ENCODE measurements at places on chromosomes 16 and 17.

DNA sequence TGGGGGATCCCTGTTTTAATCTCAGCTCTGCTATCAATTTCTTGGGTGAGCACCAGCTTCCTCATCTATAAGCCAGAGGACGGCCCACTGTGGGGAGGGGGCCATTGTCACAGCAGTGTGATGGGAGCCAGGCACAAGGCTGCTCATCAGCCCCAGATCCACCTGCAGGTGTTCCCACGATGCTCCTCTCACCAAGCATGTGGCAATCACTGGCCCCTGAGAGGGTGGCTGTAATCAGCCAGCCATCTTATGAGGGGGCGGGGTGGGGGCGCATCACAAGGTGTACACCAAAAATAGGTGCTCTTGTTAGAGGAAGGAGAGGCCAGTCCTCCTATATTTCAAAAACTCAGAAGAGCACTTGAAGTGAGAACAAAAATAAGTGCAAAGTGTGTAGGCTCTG lies 31.2 kb downstream of the HNF1B start:
- DNase-seq: no peak

DNA sequence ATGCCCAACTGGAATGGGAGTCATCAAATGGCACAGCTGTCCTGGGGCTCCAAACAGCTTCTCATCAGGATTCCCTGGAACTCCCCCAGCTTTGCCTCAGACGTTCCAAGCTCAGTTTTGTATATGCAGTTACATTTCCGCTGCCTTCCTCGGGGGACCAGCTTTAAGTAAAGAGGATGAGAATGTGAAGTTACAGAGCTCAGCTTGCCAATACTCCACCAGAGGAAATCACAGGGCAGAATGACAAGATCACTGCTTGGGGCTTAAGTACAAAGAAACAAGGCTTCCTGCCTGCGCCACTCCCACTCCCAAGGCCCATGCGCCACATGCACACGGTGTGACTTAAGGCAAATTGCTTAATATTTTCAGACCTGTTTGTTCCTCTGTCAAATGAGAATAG lies 272.4 kb upstream of the CDH11 start:
- DNase-seq: no peak

DNA sequence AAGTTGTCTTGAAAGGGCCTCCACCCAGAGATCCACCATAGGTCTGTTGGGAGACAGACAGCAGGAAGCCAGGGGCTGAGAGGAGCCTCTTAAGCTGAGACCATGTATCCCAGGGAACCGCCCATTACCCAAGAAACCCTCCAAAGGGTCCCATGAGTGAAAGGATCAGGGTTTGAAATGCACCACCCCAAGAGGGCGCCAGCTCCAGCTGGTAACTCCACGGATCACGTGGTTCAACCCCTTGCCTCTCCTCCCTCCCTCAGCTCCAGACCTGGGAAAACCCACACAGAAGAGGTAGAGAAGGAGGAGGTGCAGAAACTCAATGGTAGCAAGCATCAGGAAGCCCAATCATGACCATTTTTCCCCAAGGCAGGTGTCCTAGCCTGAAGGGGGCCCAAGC lies 148.7 kb downstream of the AIPL1 start:
- DNase-seq: no peak

- DNase-seq: no peak
Measured at GRCh38 chr16:60914334-60914733, 1121.9 kb downstream of the CDH8 start.

GRCh38 chr17:67636834-67637520 lies 80.8 kb upstream of the NOL11 start:
- DNase-seq: no peak

- DNase-seq: no peak
Measured at GRCh38 chr17:33523577-33523981, 230.5 kb upstream of the ASIC2 start.

- DNase-seq: no peak
Measured at GRCh38 chr17:8362651-8363332, 13.7 kb downstream of the KRABD2 start.
